ENCODE measurements at places on chromosomes 6 and 20.

- DNase-seq: no peak
These were observed 52.4 kb upstream of the PLN start for GRCh38 chr6:118495485-118496280.

DNA sequence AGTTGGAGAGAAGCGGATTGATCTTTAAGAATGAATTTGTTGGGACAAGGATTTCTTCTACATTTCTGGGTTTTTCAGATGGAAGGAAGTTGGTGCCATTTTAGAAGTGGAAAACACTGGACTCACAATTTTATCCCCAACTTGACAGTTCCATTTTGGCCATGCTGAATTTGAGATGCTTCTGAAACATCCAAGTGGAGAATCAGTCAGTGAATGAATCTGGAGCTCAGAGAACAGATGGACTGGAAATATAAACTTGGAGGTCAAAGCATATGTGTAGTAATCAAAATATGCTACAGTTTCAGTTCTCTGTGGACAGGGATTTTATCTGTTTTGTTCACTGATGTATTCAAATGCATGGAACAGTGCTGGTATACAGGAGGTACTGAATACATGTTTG lies 89.9 kb downstream of the KCNQ5 start:
- DNase-seq: no peak

- DNase-seq: no peak
These were observed 237.2 kb upstream of the ID4 start for GRCh38 chr6:19599796-19600464.

DNA sequence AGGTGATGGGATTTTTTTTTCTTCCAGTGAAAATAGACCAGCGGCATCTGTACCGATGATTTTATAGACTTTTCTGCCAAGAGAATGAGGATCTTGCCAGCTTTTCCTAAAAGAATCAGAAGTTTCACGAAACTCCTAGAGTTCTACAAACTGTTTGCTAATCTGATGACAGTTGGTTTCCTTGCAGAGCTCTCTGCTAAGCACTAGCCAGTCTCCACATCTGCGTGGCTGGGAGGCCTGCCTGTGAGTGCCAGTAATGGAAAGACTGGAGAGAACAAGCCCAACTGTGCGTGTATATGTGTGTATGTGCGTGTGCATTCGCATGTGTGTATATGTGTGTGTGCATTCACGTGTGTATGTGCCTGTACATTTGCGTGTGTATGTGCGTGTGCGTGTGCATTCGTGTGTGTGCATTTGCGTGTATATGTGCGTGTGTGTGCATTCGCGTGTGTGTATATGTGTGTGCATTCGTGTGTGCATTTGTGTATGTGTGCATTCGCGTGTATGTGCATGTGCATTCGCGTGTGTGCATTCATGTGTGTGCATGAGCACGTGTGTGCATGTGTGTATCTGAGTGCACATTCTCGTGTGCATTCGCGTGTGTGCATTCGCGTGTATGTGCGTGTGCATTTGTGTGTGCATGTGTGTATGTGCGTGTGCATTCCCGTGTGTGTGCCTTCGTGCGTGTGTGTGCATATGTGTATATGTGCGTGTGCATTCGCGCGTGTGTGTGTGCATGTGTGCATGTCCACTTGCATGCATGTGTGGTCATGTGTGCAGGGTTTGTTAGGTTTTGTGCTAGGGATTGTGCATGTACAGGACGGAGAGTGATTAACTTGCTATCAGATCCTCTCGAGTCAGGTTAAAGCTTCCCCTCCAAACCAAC lies 379.4 kb downstream of the TAF4 start:
- DNase-seq: no peak

DNA sequence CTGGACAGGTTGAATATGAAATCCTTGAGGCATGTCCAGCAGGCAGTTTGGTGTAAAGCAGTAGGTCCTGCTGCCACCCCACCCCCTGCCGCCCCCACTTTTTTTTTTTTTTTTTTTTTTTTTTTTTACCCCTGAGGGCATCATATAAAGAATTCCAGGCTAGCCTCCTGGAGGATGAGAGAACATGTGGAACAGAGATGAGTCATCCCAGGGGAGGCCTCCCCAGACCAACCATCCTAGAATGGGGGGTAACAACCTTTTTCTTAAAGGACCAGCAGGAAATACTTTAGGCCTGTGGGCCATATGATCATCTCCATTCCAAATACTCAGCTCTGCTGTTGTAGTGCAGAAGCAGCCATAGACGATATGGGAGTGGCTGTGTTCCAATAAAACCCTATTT lies 170.9 kb downstream of the GJA10 start:
- DNase-seq: no peak
